Thoracic aorta (tissue), 2 donors: ENCODE measurements at places on chromosomes 2 and 18.

GRCh38 chr2:37059841-37060240, 24.3 kb downstream of the HEATR5B start:
- no peak for DNase-seq

DNA sequence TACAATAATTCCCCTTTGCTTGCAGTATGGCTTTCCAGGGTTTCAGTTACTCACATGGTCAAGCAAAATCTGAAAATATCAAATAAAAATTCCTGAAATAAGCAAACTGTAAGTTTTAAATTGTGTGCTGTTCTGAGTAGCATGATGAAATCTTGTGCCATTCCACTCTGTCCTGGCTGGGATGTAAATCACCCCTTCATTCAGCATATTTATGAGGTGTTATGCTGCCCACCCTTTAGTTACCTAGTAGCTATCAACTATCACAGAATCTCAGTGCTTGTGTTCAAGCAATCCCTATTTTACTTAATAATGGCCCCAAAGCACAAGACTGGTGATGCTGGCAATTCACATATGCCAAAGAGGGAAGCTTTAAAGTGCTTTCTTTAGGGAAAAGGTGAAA, 867.7 kb upstream of the NRXN1 start:
- no peak for DNase-seq

GRCh38 chr18:22457524-22457923, 39.8 kb upstream of the CTAGE1 start:
- DNase-seq, result no peak

- no peak for DNase-seq
These were observed 72.1 kb downstream of the TBR1 start for GRCh38 chr2:161488131-161488699.

DNA sequence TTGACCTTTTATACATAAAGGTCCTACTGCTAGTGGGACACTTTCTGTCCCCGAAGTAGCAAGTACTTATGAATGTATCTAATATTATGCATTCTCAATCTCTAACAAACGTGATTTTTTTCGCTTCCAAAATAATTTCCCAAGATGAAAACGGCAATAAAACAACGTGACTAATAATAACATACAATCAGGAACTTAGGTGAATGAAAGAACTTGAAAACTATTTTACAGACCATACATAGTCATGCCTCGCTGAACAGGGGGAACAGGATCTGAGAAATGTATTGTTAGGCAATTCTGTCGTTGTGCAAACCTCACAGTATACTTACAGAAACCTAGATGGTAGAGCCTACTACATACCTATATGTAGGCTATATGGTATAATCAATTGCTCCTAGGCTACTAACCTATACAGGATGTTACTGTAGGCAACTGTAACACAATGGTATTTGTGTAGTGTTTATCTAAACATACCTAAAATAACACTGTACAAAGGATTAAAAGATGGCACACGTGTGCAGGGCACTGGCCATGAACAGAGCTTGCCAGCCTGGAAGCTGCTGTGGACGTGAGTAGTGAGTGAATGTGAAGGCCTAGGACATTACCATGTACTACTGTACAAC, 2.5 kb downstream of the RTN4 start:
- no peak for DNase-seq

DNA sequence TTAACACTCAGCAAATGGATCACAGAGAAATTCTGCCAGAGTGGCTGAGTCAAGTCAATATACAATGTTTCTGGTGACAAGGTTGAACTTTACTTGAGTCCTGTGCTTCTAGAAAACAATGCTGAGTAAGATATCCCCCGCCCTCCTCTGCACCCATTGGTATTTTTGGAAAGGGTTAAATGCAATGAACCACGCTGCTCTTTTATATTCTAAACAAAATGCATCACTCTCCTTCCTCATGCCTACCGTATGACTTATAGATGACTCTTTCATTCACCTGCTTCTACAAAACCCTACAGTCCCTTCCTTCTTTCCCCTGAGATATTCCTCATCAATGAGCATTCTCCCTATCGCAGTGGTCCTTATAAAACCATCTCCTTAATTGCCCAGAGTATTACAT, 168.8 kb downstream of the TXNL1 start:
- no peak for DNase-seq

GRCh38 chr2:144686518-144687215, 166.7 kb upstream of the ZEB2 start:
- DNase-seq, result no peak

GRCh38 chr2:146572598-146572997, 1272.2 kb upstream of the ACVR2A start:
- DNase-seq, result no peak

GRCh38 chr2:148614014-148614321, 30.6 kb upstream of the EPC2 start:
- no peak for DNase-seq

DNA sequence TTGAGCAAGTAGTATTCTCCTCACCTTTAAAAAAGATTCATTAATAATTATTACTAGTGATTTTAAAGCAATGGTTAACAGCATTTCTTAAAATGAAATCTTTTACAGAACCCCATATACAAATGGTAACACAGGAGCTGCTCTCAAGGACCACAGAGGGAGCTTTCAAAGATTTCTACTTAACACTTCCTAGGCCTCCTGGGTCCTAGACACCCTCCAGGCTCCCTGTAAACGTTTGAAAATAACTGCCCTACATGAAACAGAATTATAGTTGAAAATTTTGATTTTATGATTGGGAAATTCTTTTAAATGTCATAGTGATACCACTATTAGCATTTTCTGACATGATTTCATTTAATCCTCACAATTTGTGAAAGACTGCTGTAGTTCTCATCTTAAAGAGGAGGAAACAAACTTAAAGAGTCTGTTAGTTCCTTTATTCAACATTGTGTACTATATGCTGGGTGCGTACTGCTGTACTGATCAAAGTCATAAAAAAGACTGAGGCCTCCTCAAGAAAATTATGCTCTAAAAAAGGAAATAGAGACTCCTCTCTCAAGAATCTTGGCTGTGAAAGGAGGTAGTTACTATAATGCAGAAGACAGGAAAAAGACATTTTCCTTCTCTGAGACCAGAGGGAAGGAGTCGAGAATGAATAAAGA, 10.6 kb downstream of the CUL3 start:
- no peak for DNase-seq

DNA sequence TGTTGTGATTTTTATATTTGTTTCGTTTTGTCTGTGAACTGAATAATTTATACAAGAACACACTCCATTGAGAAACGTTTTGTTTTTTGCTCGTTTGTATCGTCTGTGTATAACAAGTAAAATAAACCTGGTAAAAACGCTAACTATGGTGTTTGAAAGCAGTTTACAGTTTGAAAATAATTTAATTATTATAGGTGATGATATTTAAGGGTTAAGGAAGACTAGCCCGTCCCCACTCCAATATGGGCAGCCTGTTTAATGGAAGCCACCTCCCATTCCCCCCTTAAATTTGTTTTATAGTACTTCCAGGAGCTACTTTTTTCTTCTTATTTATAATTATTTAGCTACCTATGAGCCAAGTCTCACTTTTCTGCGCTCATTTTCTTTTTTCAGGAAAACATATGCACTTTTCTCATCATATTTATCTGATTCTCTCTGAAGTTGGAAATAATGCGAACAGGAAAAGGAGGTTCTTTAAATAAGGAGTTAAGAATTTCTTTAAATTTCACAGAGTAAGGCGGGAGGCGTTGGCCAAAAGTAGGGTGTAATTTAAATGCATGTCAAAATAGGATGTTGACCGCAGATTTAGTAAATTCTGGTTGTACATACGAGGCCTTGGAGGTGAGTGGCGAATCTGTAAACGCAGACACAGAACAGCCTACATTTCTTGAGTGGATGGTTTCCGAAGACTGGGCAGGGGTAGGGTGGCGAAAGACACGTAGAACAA, 9.8 kb downstream of the TBR1 start:
- no peak for DNase-seq

DNA sequence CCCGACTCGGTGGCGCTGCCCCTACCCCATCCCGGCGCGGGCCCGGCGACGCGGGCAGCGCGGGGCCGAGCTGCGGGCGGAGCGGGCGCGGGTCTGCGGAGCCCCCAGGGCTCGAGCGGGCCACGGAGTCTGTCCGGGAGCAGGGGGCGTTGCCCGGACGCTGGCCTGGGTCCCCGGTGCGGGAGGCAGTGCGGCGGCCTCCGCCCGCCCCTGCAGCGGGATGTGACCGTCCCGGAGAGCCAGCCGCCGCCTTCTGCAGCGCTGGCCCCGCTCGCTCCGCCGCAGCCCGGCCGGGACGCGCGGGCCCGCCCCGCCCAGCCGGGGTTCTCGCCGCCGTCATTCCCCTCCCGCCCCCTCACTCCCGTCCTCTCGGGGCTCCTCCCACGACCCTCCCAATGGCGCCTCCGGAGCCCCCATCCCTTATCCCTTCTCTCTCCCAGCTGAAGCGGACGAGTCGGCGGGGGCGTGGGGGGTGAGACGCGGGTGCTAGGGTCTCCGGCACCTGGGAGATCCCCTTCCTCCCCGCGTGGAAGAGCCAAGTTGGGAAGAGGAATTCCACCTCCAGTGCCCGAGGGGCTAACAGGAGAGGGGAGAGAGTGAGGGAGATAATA, at the start of gene FNDC4:
FNDC4 (minus strand) TSS at position 257 of the 611 bp plus-strand sequence. CDS start 521 bp downstream, outside the sequence.
- DNase-seq, result no peak

DNA sequence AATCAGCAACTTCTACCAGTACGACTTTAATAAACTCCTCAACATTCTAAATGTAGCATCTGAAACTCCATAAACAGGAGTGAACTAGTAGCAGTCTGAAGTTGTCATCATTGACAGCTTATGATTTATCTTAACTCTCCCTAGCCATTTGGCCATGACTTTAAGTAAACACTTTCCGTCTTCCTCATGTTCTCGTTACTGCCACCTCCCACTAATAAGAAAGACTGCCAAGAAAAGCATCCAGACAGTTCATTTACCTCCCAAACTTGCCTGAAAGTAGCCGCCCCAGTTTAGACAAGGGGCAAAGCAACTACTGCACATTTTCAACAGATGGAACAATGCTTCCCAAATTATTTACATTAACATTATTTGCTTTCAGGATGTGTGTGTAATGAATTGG, 287.5 kb downstream of the OSR1 start:
- DNase-seq, result no peak
